ENCODE measurements at places on chromosomes 12 and 14. TPM values are rescaled to one million over a fixed set of nuclear protein-coding genes. Genes with fewer than 3 reads are reported as not detected.

Gene LRRC43
- total RNA-seq, result under 0.01 TPM

Gene C1RL
- total RNA-seq, result 14.3 TPM

Gene PLXNC1
- total RNA-seq, result under 0.01 TPM

Gene KIF5A
- total RNA-seq, result 0.26 TPM

Gene RNASE4
- total RNA-seq, result 4.7 TPM

Gene PITPNM2
- 2.4 TPM for total RNA-seq

Gene MFAP5
- total RNA-seq, result 6.6 TPM

Gene HCAR2
- total RNA-seq, result 1.6 TPM

Gene DPPA3
- not detected for total RNA-seq

Gene DCN
- total RNA-seq, result 32.6 TPM

Gene TSPAN9
- 5.0 TPM for total RNA-seq

Gene C14orf132
- total RNA-seq, result 0.64 TPM

Gene COL2A1
- total RNA-seq, result under 0.01 TPM

Gene KLRB1
- not detected for total RNA-seq

Gene PTPRB
- 0.38 TPM for total RNA-seq

Gene KITLG
- 22.4 TPM for total RNA-seq

Gene CCDC177
- not detected for total RNA-seq

Gene P3H3
- 20.0 TPM for total RNA-seq

Gene KRT85
- total RNA-seq, result not detected

Gene GRIN2B
- total RNA-seq, result under 0.01 TPM

Gene SDSL
- 4.7 TPM for total RNA-seq

Gene TAS2R30
- 3.1 TPM for total RNA-seq

Gene CCND2
- total RNA-seq, result 123 TPM

Gene HOXC13
- total RNA-seq, result not detected

Gene SOAT2
- total RNA-seq, result not detected

Gene OR11H12
- total RNA-seq, result not detected

Gene CLEC2A
- total RNA-seq, result not detected

Gene GLI1
- total RNA-seq, result 0.26 TPM

Gene RNASE7
- 12.1 TPM for total RNA-seq

Gene RFLNA
- not detected for total RNA-seq

Gene ATG2B
- 9.0 TPM for total RNA-seq

Gene TRAFD1
- 30.8 TPM for total RNA-seq

Gene ZBTB25
- total RNA-seq, result 4.7 TPM

Gene TAS2R9
- total RNA-seq, result not detected

Gene SYCP3
- total RNA-seq, result under 0.01 TPM

Gene GNG2
- total RNA-seq, result not detected

Gene HOXC6
- total RNA-seq, result not detected

Gene CLEC4C
- total RNA-seq, result not detected

Gene GNPTAB
- 15.8 TPM for total RNA-seq

Gene MMP14
- 140 TPM for total RNA-seq

Gene DCTN2
- total RNA-seq, result 87.9 TPM

Gene PSMB5
- 220 TPM for total RNA-seq

Gene CDH24
- total RNA-seq, result 2.9 TPM

Gene OLR1
- not detected for total RNA-seq

Gene GALNT16
- not detected for total RNA-seq

Gene BMP4
- total RNA-seq, result 0.13 TPM

Gene CLEC4D
- not detected for total RNA-seq

Gene HNRNPC
- 967 TPM for total RNA-seq

Gene LGR5
- total RNA-seq, result not detected
